ENCODE measurements at places on chromosomes 2 and 18.

DNA sequence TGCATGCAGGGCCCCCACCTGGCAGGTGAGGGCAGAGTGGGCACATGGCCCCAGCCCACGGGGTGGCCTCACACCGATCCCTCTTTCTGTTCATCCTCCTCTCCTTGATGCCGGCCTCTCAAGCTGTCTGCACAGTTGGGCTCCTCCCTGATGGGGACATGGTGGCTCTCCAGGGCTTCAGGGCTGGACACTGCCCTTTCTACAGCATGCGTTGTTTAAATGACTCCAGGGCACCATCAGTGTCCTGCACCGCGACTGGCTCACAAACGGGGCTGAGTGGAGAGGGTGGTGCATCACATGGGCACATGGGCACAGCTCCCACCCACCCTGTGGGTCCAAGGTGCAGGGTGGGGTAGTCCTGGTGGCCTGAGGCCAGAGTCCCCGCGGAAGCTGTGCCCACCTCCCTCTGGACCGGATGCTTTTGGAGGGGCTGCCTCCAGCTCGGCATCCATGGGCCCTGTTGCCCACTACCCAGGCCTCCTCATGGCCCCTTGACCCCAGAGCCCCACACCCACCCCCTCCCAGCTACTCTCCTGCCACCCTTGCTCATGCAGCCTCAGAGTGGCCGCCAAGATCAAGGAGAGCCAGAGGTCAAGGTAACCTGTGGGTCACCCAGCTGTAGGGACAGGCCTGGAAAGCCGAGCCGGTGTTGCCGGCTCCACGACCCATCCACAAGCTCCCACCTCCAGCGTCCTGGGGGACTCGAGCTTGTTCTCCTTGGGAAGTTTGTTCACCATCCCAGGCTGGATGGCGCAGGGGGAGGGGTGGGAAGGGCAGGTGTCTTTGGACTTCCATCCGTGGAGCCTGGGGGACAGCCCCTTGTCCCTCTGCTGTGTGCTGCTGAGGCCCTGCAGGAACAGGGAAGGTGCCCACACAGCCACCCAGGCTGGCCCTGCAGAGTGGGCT, 12.3 kb upstream of the SNED1 start:
- DNase-seq = no peak

GRCh38 chr2:240955306-240956170, 42.9 kb upstream of the SNED1 start:
- no peak for DNase-seq

DNA sequence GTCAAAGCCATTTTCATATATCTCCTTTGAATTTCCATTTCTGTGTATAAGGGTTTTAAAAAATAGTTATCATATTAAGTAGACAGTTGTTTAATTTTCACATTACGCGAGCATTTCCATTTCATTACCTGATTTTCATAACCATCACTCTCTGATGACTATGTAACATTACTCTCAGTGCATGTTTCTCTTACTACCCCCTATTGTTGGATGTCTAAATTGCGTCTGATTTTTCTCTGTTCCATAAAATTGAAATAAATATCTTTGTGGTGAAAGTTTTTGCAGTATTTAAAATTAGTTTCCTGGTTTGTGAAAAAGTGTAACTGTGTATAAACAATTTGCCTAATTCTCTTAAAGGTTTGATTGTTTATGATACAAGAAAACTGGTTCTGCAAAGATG, 123.8 kb downstream of the MYO1B start:
- no peak for DNase-seq

DNA sequence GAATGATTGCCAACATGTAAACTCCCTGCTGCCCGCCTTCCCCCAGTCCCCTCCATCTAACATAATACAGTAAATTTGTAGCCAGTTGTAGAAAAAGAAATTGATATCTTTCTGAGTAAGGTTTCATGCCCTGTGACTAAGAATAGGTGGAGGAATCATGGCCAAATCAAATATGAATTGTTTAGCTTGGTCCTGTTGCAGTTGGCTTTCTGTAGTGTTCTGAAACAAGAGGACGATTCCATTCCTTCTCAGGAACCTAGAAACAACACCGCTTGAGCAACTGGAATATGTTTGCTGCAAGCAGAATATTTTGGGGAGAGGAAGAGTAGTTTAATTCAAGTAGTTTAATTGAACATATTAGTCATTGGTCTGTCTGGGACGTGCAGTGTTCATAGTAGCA, 7.0 kb upstream of the DRC1 start:
- DNase-seq = no peak

- no peak for DNase-seq
Measured at GRCh38 chr18:48569139-48569914, 30.5 kb downstream of the CTIF start.

DNA sequence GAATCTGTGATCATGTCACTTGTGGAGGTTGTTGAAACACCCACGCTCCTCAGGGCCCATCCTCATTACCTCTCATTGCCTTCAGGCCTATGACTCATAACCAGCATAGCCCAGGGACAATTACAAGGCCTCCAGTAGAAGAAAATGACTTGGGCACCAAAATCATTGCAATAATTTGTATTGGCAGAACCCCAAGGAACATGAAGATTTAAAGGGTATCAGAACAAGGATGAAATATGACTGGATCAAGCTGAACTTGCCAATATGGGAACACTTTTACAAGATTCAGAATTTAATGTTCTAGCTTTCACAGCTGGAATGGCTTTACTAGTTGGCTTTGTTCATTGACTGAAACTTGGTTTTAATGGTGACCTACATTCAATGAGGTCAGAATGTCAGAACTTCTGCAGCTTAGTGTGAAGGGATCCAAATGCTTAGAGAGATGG, 156.4 kb downstream of the COPS8 start:
- DNase-seq = no peak

DNA sequence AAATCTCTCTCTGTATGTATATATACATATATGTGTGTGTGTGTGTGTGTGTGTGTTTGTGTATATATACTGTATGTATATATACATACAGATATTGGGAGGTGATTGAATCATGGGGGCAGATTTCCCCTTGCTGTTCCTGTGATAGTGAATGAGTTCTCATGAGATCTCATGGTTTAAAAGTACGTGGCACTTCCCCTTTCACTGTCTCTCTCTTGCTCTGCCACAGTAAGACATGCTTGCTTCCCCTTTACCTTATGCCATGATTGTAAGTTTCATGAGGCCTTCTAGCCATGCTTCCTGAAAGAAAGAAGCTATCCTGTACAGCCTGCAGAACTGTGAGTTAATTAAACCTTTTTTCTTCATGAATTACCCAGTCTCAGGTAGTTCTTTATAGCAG, 18.8 kb upstream of the CCDC195 start:
- DNase-seq = no peak

DNA sequence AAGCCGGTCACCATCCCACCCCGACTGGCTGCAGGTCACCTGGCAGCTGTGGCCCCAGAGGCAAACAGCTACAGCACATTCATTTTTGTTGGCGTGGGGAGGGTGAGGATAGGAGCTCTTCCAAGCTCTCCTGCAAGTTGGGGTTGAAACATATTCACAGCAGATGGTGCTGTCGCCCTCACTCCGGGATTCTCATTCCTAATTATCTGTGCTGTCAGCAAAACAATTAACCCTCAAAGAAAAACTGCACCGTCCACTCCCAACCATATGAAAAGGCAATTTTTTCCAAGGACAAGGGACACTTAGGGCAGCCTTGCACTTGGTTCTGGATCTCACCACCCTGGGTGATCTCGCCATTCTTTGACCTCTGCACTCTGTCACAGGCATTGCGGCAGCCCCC, 68.6 kb downstream of the ZBTB7C start:
- DNase-seq = no peak

- no peak for DNase-seq
Measured at GRCh38 chr2:156347431-156347830, 14.9 kb upstream of the NR4A2 start.

DNA sequence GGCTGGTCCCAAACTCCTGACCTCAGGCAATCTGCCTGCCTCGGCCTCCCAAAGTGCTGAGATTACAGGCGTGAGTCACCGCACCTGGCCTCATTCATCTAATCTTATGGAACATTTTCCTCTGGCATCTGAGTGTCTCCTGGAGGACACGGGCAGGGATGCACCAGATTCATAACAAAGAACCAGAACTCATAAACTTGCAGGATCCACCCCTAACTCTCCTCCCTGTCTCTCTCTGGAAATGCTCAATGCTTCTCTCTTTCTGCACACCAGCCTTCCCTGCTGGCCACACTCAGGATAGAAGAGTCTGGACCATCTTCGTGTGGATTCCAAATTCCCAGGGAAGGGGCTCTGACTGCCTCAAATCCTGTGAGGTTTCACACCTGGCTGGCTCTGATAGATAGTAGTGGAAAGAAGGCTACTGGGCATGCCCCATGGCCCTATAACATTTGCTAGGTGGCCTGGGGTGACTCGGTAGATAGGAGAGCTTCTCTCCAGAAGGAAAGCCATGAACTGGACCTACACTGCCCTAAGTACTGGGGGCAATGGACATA, 483.2 kb upstream of the GYPC start:
- no peak for DNase-seq

GRCh38 chr2:15714609-15715008, 122.9 kb downstream of the DDX1 start:
- no peak for DNase-seq

DNA sequence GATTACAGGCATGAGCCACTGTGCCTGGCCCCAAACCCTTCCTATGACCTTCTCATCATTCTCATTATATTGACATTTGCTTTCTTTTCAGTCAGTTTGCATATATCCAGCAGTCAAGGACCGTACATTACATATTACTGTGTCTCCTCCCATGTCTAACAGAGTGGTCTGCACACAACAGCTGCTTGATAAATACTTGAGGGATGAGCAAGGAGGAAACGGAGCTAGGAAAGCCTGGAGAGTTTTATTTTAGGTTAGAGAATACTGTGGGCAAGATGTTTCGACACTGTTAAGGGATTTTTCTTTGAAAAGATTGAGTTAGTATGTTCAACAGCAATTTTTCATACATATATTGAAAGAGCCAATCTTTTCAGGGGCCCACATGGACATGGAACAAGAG, 76.2 kb upstream of the CHRNA1 start:
- no peak for DNase-seq

GRCh38 chr2:210539578-210540416, 16.6 kb upstream of the CPS1 start:
- no peak for DNase-seq

DNA sequence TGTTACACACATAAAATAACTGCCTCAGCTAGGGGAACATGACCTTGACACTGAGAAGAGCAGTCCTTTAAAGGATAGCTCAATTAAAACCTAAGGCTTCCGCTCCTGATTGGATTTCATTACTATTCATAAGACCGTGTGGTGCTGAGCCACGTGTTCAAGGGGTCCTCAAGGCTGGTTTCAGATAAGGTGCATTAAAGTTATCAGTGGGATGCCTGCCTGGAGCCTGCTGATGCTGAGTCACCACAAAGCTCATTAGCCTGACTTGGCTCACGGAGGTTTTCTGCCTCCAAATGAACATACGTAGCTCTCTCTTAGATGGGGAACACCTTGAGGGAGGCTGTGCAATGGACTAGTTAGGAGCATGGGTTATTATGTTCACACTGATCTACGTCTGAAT, 518.9 kb downstream of the TDRD15 start:
- DNase-seq = no peak

- DNase-seq = no peak
Measured at GRCh38 chr2:25030702-25031101, 11.2 kb upstream of the EFR3B start.

DNA sequence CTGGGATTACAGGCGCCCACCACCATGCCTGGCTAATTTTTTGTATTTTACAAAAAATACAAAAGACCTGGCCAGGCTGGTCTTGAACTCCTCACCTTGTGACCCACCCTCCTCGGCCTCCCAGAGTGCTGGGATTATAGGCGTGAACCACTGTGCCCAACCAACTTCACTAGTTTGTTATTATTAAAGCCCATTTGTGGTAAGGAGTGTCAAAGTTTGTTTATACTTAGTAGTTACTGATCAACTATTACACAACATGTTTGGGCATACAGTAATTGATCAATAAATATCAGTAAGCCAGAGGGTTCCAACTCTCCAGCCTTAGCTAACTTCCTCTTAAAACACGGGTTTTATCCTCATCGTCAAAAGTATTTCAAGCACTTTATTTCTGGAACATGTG, 67.5 kb upstream of the ZNG1B start:
- no peak for DNase-seq

DNA sequence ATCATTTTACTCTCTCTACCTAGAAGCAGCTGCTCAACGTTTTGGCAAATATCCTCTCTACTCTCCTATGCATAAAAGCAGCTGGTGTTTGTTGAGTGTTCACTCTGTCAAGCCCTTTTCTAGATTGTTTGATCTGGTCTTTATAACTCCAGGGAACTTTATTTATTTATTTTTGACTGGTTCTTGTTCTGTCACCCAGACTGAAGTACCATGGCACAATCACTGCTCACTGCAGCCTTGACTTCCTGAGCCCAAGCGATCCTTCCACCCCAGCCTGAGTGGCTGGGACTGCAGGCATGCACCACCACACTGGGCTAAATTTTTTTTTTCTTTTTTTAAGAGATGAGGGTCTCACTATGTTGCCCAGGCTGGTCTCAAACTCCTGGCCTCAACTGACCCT, 12.7 kb downstream of the CATIP start:
- DNase-seq = no peak

GRCh38 chr2:64283006-64283570, 138.9 kb upstream of the PELI1 start:
- no peak for DNase-seq

- DNase-seq = no peak
Measured at GRCh38 chr2:235523486-235524150, 29.8 kb downstream of the AGAP1 start.

GRCh38 chr2:158194229-158194628, 92.6 kb downstream of the UPP2 start:
- no peak for DNase-seq

- peak; percentile 44 for DNase-seq
Measured at GRCh38 chr2:84971510-84972206, 697 bp downstream of the KCMF1 start.

DNA sequence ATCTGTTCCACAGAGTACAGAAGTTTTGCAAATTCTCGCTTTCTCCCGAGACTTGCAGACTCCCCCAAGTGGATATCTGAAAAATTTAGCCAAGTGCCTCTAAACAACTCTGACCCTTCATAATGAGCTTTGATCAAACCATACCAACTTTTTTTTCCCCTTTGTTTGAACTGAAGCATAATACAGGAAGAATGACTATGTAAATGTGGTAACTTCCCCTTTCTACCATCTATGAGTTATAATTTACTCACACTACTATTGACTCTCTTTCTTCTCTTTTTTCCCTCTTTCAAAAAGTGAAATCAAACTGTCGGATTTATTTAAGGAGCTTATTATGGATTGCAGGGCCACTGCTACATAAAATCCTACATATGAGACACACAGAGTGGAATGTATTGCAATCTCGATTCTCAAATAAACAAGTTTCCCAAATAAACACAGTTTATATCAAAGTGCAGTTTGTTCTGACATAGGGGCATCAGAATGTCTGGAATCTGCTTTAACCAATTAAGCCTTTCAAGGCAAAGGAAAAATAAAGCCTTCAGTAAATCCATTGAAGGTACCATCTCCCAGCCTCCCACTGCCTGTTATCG, 1.4 kb upstream of the ZNF804A start:
- no peak for DNase-seq

Data from neural crest cell (in vitro differentiated cells).